ENCODE measurements at places on chromosomes 13 and 19.

- DNase-seq, result no peak
Observed at GRCh38 chr13:26382366-26382765, 128.4 kb downstream of the CDK8 start.

DNA sequence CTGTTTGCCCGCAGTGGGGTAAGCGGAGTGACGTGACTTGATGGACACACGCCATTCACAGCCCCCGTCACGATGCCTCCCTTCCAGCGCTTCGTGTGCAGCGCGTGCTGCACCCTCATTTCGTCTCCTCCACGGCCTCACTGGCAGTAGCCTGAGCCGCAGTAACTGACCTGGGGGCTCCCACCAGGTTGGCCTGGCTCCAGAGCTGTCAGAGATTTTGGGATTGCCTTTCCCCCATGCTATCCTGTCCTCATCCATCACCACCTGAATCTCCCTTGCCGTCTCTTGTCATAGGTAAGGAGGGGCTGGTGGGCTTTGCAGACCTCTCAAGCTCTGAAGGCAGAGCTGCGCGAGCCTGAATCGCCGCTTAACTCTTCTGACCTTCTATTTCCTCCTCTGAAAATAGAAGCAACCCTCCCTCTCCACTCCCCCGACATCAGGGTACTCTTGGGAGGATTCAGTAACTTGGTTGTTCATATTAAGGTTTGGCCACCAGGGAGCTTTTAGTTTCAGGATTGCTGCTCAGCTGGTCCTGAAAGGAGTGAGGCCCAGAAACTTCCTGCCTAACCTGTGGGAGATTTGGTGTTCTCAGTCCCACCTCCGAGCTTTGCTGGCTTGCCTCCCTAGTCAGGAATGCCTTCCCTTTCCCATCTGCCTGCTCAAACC lies 27.9 kb downstream of the SIGLEC5 start:
- no peak for DNase-seq

DNA sequence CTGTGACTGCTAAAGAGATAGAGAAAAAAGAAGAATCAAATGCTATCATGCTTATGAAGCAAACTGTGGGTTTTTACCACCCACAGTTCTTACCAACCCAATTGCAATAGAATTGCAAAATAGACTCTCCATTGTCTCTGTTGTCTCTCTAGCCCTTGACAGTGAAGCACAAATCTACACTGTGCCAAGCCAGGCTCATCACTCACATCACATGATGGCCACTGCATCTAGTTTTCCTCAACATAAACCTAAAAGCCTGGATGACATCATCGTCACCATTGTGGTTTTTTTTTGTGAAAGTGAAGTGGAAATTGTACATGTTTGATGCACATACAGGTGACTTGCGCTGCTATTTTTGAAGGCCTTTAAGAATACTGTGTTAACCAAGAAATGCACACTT lies 56.1 kb downstream of the KL start:
- no peak for DNase-seq

DNA sequence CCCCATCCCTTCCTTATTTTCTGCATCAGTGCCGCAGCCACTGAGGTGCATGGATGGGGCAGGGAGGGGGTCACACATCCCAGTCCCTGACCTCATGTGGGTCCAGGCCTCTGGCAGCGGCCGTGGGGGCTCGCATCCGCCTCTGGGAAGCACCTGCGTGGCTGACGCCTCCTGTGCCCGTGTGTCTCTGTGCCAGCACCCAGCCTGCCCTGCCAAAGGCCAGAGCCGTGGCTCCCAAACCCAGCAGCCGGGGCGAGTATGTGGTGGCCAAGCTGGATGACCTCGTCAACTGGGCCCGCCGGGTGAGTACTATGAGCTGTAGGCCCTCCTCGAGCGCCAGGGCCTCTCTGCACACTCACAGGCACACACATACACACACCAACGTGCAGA lies 4.9 kb downstream of the NDUFS7 start:
- no peak for DNase-seq

DNA sequence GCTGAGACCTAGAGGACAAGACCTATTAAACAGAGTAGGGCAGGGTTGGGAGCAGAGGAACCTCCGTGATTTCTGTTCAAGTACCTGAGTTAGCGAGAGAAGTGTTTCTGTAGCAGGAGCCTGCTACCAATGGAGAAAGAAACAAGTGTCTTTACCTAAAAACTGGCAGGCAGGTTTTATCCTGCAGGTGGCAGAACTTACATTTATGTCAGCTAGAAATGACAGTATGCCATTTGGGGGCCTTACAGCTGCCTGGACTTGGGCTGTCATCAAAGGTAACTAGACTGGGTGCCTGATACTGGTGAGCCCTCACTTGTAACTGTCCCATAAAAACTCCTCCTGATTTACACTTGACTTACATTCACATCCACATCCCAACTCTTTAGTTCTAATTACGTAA lies 185.3 kb upstream of the MIR17HG start:
- peak; percentile 23 for DNase-seq

DNA sequence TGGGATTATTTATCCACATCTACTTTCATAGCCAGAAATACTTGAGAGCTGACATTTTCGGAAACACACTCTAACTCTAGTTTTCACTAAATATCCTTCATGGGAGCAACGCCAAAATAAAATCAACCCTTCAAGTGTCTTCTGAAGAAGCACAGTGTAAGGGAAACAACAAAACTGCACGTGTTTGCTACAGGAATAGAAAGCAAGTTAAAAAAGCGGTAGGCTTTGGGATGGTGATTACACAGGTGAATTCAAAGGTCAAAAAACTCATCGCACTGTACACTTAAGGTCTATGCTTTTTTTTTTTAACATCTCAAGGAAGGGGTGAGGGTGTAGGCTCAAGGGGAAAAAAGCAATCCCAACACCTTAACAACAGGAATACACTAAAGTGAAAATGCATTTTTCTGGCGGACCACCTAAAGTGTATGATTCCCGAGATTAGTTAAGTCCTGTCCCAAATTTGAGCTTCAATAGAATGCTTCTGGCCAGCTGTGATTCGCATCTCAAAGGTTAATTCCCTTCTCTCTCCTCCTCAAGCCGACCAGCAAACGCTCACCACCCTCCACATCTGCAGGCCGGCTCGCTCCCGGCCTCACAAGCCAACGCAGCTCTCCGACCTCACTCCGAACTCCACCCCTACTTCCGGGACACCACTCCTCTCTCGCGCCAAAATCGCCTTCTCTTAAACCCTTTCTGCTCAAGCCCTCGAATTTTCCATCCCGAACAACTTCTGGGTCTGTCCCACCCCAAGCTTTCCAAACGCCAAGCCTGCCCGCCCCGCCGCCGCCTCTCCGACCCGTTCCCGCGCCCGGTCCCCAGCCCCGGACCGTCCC lies 1.1 kb downstream of the ARGLU1 start:
- DNase-seq, result peak; percentile 37
